Iris pigment epithelial cell (primary cell): ENCODE measurements at places on chromosomes 7 and 10.

- no peak for DNase-seq
Measured at GRCh38 chr10:11794566-11794965, 28.6 kb upstream of the PROSER2 start.

- no peak for DNase-seq
Measured at GRCh38 chr10:84829131-84829530, 500.7 kb downstream of the CCSER2 start.

DNA sequence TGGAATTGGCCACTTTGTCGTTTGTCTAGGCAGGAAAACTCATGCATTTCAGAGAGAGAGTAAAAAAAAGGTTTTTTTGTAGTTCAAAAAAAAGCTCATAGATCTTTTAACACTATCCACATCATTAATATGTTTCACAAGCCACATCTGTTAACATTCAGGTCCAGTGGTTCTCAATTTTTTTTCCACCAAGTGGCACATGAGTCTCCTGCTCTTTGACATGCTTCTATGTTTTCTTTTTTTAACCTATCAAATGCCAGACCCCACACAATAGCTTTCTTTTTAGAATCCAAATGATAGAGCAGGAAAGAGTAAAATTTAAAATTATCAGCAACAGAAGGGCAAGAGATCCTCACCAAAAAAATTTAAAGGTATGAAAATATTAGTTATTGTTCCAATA lies 20.3 kb downstream of the NOD1 start:
- no peak for DNase-seq

GRCh38 chr10:78202386-78202785 lies 168.7 kb downstream of the RPS24 start:
- DNase-seq, result no peak

DNA sequence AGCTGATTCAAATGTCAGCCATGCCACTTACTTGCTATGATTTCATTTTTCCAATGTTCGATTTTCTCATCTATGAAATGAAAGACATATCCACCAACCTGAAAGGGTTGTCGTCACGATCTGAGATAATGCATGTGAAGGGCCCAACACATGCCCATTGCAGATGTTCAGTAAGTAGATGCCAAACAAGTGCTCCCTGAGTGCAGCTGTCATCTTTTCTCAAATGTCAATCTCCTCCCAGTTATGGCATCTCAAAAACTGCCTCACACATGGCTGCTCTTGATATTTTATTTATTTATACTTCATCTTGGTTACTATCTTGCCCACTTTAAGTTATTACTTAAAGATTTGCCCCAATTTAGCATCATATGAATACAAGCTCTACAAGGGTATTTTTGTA lies 16.8 kb downstream of the CPEB3 start:
- DNase-seq, result no peak

DNA sequence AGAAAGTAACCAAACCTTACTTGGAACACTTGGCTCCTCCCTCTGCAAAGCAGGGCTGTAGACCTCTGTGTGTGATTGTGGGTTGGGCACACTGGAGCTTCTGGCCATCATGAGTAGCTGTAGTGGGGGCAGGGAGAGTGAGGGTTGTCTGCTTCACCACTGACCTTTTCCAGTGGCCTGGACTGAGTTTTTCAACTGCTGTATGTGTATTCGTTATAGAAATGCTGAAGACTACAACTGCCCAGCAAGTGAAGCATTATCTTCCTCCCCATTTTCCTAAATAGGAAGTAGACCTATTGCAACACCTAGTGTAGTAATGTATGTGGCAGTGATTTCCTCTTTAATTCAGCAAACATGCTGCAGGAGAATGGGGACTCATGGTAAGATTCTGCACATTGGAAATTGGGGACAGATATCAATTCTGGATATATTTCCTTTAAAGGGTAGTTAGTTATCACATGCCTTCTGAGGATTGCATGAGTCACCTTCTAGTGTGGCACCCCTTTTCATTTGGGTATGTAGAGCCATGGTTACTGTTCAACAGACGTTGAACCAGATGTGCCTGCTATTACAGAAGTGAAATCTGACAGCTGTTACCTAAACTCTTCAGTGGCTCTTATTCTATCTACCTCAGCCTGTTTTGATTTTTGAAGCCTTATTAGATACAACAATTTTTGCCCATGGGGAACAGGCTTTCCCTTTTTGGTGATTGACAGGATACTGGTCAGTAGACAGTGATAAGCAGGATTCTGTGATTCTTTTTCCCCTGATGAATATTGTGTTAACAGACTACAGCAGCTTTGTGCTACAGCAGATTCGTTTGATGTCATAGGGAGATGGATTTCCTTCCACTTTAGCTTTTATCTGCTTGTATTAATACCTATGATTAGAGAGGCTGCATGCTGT lies 130.9 kb downstream of the SND1 start:
- DNase-seq, result no peak

GRCh38 chr10:110357252-110357780 lies 52.6 kb upstream of the SMNDC1 start:
- peak; percentile 96 for DNase-seq

- DNase-seq, result no peak
Measured at GRCh38 chr10:45220931-45221330, 94.5 kb downstream of the OR13A1 start.

DNA sequence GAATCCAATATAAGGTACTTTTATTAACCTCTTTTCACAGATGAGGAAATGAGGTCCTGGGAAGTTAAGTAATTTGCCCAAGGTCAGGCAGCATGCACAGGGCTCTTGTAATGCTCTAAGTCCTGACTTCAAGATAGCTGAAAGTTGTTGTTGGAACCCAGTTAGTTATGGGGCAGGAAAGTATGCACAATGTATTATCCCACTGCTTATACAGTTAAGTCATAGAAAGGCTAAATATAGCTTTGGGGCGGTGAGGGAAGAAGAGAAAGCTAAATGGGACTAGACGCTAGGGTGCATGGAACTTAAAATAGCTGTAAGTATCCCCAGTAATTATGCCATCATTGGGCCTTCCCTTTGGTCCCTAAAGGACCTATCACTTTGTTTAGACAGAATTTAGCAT lies 9.2 kb downstream of the GLCCI1 start:
- peak; percentile 68 for DNase-seq

DNA sequence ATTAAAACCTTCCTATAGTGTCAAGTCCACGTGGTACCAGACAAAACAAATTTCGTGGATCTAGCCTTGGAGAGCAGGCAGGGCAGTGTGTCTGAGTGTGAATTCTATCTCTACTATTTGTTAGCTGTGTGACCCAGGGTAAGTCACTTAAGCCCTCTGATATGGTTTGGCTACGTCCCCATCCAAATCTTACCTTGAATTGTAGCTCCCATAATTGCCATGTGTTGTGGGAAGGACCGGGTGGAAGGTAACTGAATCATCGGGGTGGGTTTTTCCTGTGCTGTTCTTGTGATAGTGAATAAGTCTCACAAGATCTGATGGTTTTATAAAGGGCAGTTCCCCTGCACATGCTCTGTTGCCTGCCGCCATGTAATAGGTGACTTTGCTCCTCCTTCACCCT lies 2.8 kb upstream of the NPFFR1 start:
- DNase-seq, result no peak

GRCh38 chr10:76540786-76541185 lies 1096.8 kb downstream of the KCNMA1 start:
- DNase-seq, result no peak

GRCh38 chr10:92590623-92591549 lies 2.0 kb upstream of the KIF11 start:
- DNase-seq, result peak; percentile 36

- peak; percentile 22 for DNase-seq
Measured at GRCh38 chr7:112383671-112384417, 66.4 kb upstream of the IFRD1 start.

GRCh38 chr7:75995052-75995471 lies 667 bp upstream of the TMEM120A start:
- DNase-seq, result no peak

- DNase-seq, result no peak
Measured at GRCh38 chr10:132882069-132882951, 60.1 kb downstream of the CFAP46 start.

- no peak for DNase-seq
Measured at GRCh38 chr10:6881987-6882386, 301.9 kb upstream of the PRKCQ start.

- DNase-seq, result no peak
Measured at GRCh38 chr10:43032613-43033012, 44.3 kb upstream of the RET start.

GRCh38 chr10:43665054-43665453 lies 16.4 kb upstream of the ZNF32 start:
- DNase-seq, result peak; percentile 18

DNA sequence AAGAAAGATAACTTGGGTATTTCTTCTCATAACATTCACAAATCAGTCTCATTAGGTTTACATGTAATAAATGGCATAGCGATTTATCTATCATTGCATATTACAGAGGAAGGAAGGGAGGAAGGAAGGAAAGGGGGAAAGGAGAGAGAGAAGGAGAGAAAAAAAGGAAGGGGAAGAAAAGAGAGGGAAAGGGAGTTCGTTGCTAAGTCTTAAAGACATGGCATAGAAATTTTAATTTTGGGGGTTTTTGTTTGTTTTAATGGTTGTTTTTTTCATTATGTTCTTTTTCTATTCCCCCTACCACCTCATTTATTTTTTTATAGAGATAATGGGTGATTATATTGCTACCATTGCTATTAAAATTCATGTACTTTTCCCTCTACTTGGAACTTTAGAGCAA lies 604.3 kb downstream of the IPMK start:
- no peak for DNase-seq

- DNase-seq, result peak; percentile 49
Measured at GRCh38 chr10:32077896-32078485, 21.8 kb upstream of the KIF5B start.

- DNase-seq, result peak; percentile 63
Measured at GRCh38 chr10:62422068-62422590, 48.0 kb downstream of the ZNF365 start.

DNA sequence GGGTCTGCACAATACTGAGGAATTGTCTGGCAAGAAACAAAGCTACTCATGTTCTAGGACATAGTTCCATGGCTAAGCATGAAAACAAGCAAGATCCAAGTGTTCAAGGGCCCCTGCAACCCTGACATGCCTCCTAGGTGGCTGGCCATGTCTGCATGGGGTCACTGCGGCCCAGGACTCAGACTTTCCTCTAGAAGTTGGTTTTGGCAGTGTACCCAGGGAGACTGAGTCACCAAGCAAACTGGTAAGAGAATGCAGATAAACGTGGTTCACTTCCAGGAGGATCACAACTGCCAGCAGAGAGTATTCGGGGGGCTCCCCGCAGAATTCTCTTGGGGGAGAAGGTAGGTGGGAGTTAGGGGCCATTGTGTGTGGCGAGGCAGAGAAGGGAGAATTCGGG lies 7.4 kb upstream of the PFKFB3 start:
- DNase-seq, result peak; percentile 82

DNA sequence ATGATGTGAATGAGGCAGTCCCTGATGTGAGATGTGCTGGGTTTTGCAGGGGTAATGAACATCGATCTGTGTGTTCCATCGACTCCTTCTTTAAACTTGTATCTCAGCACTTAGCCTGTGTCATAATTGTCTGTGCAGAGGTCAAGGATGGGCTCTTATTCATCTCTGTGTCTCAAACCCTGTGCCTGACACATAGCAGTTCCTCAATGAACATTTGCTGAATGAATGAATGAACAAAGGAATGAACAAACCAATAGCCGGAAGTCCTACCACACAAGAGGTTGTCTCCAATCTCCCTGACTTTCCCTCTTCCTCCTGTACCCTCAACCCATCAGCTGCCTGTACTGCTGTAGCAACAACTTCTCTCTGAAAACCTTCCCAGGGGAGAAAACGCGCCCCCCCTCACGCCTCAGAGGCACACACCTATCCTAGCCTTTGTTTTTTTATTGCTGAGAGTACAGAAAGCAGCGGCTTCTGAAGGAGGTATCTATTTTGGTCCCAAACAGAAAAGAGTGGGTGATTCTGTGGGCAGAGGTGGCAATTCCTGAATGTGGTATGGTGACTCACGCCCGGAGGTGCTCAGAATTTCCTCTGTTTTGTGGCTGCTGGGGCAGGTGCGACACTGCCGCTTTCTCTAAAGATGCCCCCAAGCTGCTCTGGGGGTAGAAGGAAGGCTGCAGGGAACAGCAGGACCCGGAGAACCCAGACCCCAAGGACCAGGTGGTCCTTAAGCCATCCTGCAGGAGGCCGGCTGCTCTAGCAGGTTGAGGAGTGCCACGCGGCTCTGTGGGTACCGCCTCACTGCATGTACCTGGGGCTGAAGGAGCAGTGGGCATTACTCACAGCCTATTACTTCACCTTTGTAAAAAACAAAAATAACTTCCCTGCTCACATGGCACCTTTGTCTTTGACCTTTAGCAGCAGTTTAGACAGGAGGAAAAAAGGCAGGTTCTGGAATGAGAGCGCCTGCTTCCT lies 9.6 kb downstream of the IL2RA start:
- no peak for DNase-seq

GRCh38 chr10:4595719-4596319 lies 230.2 kb upstream of the AKR1E2 start:
- DNase-seq, result no peak

- no peak for DNase-seq
Measured at GRCh38 chr7:116071629-116072028, 41.1 kb upstream of the TFEC start.
